ENCODE measurements at places on chromosomes 11 and 22.

- H3K27me3 ChIP-seq: peaks cover 12% of the 10 kb centered on the region
- no peaks in the 10 kb centered on the region for H3K4me1 ChIP-seq
- no peaks in the 10 kb centered on the region for H3K36me3 ChIP-seq
- no peak for DNase-seq
- H3K4me3 ChIP-seq: no peak overlapping the region
- no peak overlapping the region for H3K27ac ChIP-seq
Observed at GRCh38 chr11:76791861-76792260, 8.7 kb downstream of the TSKU start.

- no peak for DNase-seq
- H3K4me3 ChIP-seq: peak overlapping the region; percentile 85
Observed at GRCh38 chr11:57322256-57323166, 2.2 kb downstream of the TNKS1BP1 start.

DNA sequence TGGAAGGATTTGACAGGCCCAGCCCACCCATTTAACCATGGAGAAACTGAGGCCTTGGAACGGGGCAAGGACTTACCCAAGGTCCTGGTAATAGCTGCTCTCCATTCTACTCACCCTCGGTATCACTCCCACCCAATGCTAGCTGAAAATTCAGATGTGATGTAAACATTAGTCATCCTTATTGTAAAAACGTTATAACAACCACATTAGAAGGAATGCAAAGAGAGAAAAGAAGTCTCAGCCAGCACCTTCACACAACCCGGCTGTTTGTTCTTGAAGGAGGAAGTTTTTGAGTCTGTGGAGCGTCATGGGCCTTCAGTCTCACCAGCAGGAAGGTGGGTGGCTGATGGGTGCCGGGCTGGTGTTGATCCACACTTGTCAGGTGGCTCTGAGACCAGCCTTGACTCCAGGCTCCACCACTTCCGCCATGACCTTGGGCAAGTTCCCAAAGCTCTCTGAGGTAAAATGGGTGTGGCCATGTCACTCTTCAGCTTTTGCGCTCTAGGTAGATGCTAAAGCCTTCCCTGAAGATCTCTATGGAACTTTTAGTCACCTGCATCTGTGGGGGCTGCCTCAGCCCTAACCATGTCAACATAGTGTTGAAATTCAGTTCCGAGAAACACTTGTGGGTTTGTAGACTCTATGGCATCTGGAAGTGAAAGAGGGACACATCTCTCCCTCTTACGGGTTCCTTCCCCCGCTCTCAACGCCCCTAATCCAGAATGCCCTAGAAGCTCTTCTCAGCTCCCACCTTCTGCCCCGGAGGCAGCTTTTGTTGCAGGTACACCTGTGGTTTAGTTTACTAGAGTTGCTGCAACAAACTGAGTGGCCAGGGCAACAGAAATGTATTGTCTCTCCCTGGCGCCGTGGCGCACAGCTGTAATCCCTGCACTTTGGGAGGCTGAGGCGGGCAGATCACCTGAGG lies 14.8 kb downstream of the CD6 start:
- H3K27ac ChIP-seq: peak overlapping the region; percentile 92
- H3K4me3 ChIP-seq: peak overlapping the region; percentile 80
- peaks cover 65% of the 10 kb centered on the region for H3K36me3 ChIP-seq
- peak; percentile 81 for DNase-seq

GRCh38 chr11:12749442-12749841 lies 75.2 kb downstream of the TEAD1 start:
- no peaks in the 10 kb centered on the region for H3K4me1 ChIP-seq
- no peak overlapping the region for H3K27ac ChIP-seq
- H3K4me3 ChIP-seq: no peak overlapping the region
- peaks cover 10% of the 10 kb centered on the region for H3K27me3 ChIP-seq

- no peak overlapping the region for H3K27ac ChIP-seq
- H3K27me3 ChIP-seq: no peaks in the 10 kb centered on the region
- H3K4me1 ChIP-seq: peaks cover 17% of the 10 kb centered on the region
- H3K4me3 ChIP-seq: no peak overlapping the region
Observed at GRCh38 chr11:69137151-69137844, 18.4 kb upstream of the SMIM38 start.

GRCh38 chr11:59523541-59523940 lies 12.2 kb downstream of the OR4D9 start:
- DNase-seq: no peak

DNA sequence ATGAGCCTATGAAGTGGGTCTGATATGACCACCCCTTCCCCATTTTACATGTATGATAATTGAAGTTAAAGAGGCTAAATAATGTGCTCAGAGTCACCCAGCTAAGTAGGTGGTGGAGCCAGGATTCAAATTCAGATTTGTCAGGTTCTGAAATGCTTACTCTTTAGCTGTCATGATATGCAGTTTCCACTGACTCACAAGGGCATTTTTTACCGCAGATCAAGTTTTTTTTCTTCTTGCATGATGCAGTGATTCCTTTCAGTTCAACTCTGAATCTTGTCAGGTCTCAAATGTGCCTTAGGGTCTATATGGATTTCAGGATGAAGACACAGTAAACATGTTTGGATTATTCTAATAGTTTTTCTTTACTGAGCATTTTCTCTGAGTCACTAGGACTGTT lies 12.6 kb upstream of the TRIM44 start:
- H3K4me3 ChIP-seq: no peak overlapping the region
- H3K36me3 ChIP-seq: no peaks in the 10 kb centered on the region
- no peaks in the 10 kb centered on the region for H3K4me1 ChIP-seq
- peaks cover 24% of the 10 kb centered on the region for H3K27me3 ChIP-seq
- no peak for DNase-seq

GRCh38 chr11:86499723-86500129 lies 125.0 kb downstream of the CCDC81 start:
- no peak for DNase-seq
- no peak overlapping the region for H3K4me3 ChIP-seq
- no peaks in the 10 kb centered on the region for H3K36me3 ChIP-seq
- no peak overlapping the region for H3K27ac ChIP-seq
- no peaks in the 10 kb centered on the region for H3K4me1 ChIP-seq
- H3K27me3 ChIP-seq: peaks cover 11% of the 10 kb centered on the region

DNA sequence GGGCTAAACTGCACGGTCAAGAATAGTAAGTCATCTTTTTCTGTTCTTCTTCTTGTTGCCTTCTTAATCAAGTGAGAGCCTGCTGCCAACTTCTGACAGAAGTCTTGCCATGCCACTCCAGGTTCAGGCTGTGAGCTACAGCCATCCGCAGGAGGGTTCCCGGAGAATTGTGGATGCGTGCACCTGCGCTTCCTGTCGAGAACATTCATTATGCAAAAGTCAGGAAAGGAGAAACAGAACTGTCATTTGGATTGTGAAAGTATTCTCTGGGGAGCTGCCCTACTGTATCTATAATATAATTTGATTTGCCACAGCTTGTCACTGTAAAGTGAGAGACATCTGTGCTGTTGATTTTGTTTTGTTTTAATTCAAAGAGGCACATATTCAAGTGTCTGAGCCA lies 12.3 kb downstream of the IL17RA start:
- H3K4me1 ChIP-seq: peaks cover 90% of the 10 kb centered on the region
- H3K27me3 ChIP-seq: no peaks in the 10 kb centered on the region
- H3K27ac ChIP-seq: no peak overlapping the region
- H3K4me3 ChIP-seq: peak overlapping the region; percentile 22
- DNase-seq: no peak

DNA sequence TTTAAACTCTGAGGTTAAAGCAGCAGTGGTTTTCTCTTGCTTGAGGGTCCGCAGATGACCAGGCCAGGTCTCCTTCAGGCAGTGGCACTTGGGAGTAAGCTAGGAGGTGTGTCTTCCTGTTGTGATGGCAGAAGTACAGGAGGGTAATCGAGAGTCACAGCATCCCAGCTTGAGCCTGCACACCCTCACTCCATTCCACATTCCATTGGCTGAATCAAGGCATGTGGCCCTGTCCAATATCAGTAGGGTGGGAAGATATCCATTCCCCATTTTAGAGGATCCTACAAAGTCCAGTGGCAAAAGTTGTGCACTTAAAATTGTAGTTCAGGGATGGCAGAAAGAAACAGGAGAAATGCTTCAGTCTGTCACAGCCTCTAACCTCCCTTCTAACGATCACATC lies 23.3 kb downstream of the OSBP2 start:
- peaks cover 2% of the 10 kb centered on the region for H3K27me3 ChIP-seq

DNA sequence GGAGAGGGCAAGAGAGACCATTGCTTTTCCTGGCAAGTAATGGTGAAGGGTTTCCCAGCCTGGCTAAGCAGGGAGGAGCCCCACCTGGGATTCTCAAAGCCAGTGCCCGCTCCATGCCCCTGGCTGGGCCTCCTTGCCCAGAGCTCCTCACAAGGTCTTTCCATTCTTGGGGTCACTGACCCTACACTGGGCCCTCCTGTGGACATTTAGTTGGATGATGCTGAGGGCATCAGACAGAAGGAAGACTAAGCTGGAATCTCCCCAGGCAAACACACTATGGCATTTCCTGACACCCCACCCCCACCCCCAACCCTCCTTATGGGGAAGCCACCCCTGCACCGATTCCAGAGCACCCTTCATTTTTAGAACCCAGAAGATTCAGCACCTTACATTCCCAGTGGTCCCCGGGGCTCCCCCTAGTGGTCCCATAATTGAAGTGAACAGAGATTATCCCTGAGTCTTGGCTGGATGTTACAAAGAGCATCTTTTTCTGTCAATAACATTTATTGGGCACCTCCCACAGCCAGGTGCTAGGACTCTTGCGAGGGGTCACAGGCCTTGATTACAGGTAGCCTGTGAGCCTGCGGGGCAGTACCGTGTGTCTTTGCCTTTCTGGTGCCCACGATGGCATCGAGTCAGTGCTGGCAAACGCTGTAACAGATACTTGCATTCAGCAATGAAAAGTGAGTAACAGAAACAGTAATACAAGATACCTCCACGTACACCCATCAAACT lies 548.5 kb downstream of the BUD13 start:
- H3K4me1 ChIP-seq: no peaks in the 10 kb centered on the region
- no peak overlapping the region for H3K27ac ChIP-seq
- no peak for DNase-seq
- no peaks in the 10 kb centered on the region for H3K36me3 ChIP-seq
- H3K27me3 ChIP-seq: no peaks in the 10 kb centered on the region
- no peak overlapping the region for H3K4me3 ChIP-seq

- no peak for DNase-seq
- no peaks in the 10 kb centered on the region for H3K4me1 ChIP-seq
- no peak overlapping the region for H3K27ac ChIP-seq
- H3K27me3 ChIP-seq: peaks cover 9% of the 10 kb centered on the region
- H3K36me3 ChIP-seq: no peaks in the 10 kb centered on the region
- H3K4me3 ChIP-seq: no peak overlapping the region
Observed at GRCh38 chr11:134556186-134556585, 144.1 kb upstream of the B3GAT1 start.

GRCh38 chr11:109772892-109773291 lies 320.3 kb upstream of the ZC3H12C start:
- DNase-seq: no peak
- H3K4me3 ChIP-seq: no peak overlapping the region
- H3K36me3 ChIP-seq: no peaks in the 10 kb centered on the region

- H3K27me3 ChIP-seq: no peaks in the 10 kb centered on the region
- no peak overlapping the region for H3K4me3 ChIP-seq
- peaks cover 7% of the 10 kb centered on the region for H3K36me3 ChIP-seq
- H3K27ac ChIP-seq: peak overlapping the region; percentile 10
Observed at GRCh38 chr22:41425660-41426365, 20.8 kb downstream of the TOB2 start.

DNA sequence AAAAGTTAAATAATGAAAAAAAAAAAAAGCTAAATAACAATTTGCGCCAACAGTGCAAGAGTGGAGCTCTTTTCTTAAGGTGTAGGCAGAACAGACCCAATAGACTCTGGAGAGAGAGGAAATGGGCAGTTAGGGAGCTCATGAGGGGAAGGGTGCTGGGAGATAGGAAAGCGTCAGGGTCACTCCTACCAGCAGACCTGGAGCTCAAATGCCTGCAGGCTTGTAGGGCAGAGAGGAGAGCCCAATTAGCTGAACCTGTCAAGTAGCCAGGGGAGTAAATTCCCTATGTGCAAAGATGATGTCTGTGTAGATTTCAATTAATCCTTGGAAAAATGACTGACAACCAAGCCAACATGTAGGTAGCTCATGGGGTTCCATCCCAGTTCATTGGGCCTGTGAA lies 73.0 kb downstream of the RAB30 start:
- no peak overlapping the region for H3K4me3 ChIP-seq
- H3K27me3 ChIP-seq: no peaks in the 10 kb centered on the region
- peaks cover 24% of the 10 kb centered on the region for H3K36me3 ChIP-seq
- peaks cover 66% of the 10 kb centered on the region for H3K4me1 ChIP-seq

GRCh38 chr11:58923300-58923788 lies 15.9 kb upstream of the GLYATL1 start:
- H3K36me3 ChIP-seq: no peaks in the 10 kb centered on the region
- peaks cover 16% of the 10 kb centered on the region for H3K4me1 ChIP-seq
- no peak overlapping the region for H3K27ac ChIP-seq
- H3K27me3 ChIP-seq: peaks cover 6% of the 10 kb centered on the region

GRCh38 chr11:19294444-19294843 lies 53.7 kb upstream of the E2F8 start:
- H3K27ac ChIP-seq: no peak overlapping the region
- peaks cover 23% of the 10 kb centered on the region for H3K27me3 ChIP-seq
- no peaks in the 10 kb centered on the region for H3K4me1 ChIP-seq
- DNase-seq: no peak

DNA sequence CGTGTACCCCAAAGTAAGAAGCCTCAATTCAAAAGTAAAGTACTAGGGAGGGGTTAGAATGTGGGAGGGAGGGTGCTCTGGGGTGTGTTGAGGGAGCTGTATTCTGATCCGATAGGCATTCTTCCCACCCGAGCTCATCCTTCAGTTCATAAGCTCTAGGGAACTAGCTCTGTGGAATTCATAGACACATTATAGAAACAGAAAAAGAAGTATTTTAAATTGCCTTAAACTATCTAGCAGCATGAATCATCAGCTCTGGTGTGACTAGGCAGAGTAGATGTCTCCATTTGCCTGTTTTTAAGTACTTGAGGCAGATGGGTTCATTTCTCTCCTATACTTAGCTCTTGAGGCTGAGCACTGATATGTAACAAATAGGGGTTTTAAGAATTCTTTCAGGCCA lies 7.3 kb upstream of the SGSM3 start:
- H3K4me3 ChIP-seq: no peak overlapping the region
- peaks cover 69% of the 10 kb centered on the region for H3K36me3 ChIP-seq
- no peak for DNase-seq
- H3K27me3 ChIP-seq: no peaks in the 10 kb centered on the region
- no peaks in the 10 kb centered on the region for H3K4me1 ChIP-seq

- peaks cover 15% of the 10 kb centered on the region for H3K27me3 ChIP-seq
- DNase-seq: no peak
- H3K36me3 ChIP-seq: no peaks in the 10 kb centered on the region
- no peaks in the 10 kb centered on the region for H3K4me1 ChIP-seq
- H3K4me3 ChIP-seq: no peak overlapping the region
Observed at GRCh38 chr11:111093061-111093460, 152.5 kb upstream of the POU2AF2 start.

Data from activated T-helper 1 cell treated with anti-CD3 and anti-CD28 coated beads, Interleukin-12 subunit alpha, Interleukin-12 subunit beta, Interleukin-2, Interleukin-4 antibody, amounts not matched to agents 30 ng/mL and 10 ng/mL and 1 ng/mL, durations not matched to agents 14 hours and 24 hours and 36 hours (primary cell).